ENCODE measurements at places on chromosomes 1 and 21. TPM values are rescaled to one million over a fixed set of nuclear protein-coding genes. Genes with fewer than 3 reads are reported as not detected.

The P3R3URF gene
- polyA plus RNA-seq: not detected

The TRIM17 gene
- polyA plus RNA-seq: 0.59 TPM

The CELA2B gene
- not detected for polyA plus RNA-seq

The WNT4 gene
- polyA plus RNA-seq: 0.81 TPM

The TEX38 gene
- 0.09 TPM for polyA plus RNA-seq

The NEXN gene
- polyA plus RNA-seq: 7.6 TPM

GRCh38 chr21:40936771-40937261 is 89.9 kb upstream of the DSCAM start:
- no peak for DNase-seq

DNA sequence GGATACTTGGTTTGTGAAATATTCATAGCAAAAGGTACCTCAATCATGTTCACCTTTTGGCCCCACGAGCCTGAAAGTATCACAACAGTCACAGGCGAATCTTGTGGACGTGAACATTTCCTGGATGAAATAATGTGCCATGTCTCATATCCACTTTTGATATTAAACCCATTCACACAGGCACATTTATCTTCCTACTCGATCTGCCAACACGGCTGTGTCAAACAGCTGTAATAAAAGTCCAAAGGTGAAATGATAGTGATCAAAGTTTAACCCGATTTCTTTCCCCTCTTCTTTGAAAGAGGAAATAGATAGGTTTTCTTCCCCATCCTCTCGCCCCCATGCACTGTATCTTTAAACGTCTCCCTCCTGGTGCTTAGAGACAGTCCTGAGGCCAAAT is 191.2 kb upstream of the PROX1 start:
- no peak for DNase-seq

DNA sequence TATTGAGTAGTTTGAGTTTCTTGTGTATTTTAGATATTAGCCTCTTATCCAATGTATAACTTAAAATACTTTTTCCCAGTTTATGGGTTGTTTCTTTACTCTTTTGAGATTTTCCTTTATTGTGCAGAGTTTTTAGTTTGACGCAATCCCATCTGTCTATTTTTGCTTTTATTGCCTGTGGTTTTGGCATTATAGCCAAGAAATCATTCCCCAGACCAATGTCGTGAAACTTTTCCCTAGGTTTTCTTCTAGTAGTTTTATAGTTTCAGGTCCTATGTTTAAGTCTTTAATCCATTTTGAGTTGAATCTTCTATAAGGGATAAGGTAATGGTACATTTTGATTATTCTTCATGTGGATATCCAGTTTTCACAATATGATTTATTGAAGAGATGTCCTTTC is 87.6 kb downstream of the LEPR start:
- DNase-seq: no peak

GRCh38 chr1:226606311-226607267 is 58.0 kb downstream of the STUM start:
- no peak for DNase-seq

GRCh38 chr1:35642471-35642955 is 1.2 kb upstream of the PSMB2 start:
- no peak for DNase-seq

GRCh38 chr1:226584164-226584563 is 35.6 kb downstream of the STUM start:
- DNase-seq: no peak

DNA sequence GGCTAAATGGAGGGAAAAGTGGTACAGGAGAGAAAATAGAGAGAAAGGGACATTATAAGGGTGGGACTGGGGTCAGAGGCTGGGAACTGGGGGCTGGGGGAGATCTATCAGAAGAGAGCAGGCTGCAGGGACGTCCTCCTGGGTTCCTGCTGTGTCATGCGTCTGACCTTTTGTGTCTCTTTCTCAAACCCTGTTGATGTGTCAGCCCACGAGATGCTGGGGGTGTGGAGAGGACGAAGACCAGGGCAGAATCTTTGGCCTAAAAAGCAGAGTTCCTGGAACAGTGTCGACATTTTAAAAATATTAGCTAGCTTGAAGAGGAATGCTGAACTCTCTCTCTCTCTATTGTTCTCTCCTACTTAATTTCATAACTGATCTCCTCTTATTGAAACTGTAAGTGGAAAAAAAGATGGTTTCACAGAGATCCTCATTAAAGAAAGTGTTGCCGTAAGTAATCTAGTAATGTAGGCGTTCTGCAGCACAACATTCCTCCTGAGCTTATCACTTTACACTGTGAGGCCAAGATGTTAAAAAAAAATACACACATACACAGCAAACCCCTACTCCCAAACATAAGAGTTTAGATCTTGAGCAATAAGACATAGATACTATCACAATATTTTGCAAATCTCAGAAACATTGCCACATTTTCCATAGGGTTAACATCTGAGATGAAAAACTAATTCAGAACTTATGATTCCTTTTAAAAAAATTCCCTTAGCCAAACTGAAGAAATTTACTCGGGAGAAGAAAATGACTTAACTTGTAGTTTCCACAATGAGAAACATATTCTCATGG is 52.6 kb downstream of the RUNX1 start:
- DNase-seq: no peak

DNA sequence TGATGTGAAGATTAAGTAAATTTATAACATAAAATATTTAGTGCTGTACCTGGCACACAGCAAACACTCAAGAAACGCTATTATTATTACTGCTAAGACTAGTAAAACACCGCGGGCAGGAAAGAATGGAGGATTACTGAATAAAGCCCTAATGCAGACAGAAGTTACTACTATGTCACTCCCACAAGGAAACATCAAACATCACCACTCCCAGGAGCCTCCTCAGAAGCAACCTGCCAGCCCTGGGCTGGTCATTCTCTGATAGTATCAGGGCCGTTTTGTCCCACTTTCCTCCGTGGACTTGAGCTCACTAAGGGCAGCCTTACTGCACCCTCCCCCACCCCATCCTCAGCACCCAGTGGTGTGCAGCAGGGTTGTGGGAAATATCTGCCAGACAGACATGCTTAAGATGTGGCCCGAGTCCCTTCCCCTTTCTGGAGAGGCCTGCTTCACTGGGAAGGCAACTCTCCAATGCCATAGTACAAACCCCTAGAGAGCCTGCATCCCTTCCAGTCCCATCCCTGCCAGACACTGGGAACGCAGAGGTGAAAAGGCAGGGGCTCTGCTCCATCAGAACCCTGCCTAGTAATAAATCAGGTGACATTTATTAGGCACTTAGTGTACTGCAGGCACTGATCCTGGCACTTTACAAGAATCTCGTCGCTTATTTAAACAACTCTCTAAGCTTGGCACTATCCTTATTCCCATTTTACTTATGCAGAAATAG is 41.7 kb upstream of the ECE1 start:
- DNase-seq: peak; percentile 38

Measured in small intestine (tissue), 16 donors.